ENCODE measurements at places on chromosomes 1 and 21. TPM values are rescaled to one million over a fixed set of nuclear protein-coding genes. Genes with fewer than 3 reads are reported as not detected.

The HSD3B1 gene
- not detected for total RNA-seq

The FAM72A gene
- total RNA-seq = 1.0 TPM

The CENPF gene
- total RNA-seq = 0.39 TPM

The CR2 gene
- total RNA-seq = not detected

The THEM5 gene
- not detected for total RNA-seq

The RAP1A gene
- 107 TPM for total RNA-seq

The SFN gene
- not detected for total RNA-seq

The RPTN gene
- not detected for total RNA-seq

The TCP10L gene
- total RNA-seq = 3.4 TPM

DNA sequence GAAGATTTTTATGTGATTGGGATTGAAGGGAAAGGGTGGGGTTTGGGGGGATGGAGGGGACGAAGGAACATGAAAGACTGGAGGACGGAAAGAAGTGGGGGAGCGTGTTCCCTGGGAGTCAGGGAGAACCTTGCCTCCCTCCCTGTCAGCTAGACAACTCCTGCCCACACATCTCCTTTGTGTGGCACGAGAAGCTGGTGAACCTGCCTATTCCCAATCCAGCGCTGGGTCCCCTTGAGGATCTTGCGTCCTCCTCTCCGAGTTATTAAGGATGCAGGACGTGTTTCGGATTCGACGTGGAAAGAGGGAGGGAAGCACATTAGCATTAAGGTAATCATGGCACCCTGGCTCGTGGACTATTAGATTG lies 1.4 kb downstream of the LRRC7 start:
- no peak for DNase-seq

GRCh38 chr1:183349201-183349711 lies 68.9 kb downstream of the NMNAT2 start:
- no peak for DNase-seq

DNA sequence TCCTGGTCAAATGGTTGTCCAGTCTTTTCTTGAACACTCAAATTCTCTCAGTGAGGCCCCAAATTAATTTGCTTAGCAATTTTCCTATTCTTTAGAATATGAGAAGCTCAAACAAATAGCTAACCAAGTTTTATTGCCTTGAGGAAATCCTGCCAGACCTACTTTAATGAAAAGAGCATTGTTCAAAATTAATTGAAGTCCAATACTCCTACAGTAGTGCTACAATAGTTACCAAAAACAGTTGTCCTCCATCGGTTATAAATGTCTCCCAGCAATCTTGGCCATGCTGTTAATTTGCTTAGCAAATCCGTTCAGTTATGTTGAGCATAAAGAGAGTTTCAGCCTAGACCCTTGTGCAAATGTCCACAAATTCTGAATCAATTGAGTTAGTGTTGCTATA lies 112.9 kb downstream of the MAB21L3 start:
- no peak for DNase-seq

DNA sequence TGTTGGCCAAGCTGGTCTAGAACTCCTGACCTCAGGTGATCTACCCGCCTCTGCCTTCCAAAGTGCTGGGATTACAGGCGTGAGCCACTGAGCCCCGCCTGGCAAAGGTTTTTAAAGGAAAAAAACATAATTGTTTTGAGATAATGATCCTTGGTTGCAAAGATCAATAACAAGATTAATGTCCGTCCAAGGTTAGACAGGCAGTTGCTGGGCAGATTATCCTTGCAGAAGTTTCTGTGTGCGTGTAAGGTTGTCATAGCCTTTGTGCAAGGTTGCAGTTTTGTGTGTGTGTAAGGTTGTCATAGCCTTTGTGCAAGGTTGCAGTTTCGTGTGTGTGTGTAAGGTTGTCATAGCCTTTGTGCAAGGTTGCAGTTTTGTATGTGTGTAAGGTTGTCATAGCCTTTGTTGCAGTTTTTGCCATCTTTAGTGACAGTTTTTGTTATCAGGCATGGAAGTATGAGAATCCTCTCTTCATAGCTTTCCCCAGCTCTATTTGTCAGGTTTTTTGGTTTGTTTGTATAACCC lies 3.6 kb downstream of the YBEY start:
- DNase-seq = no peak

DNA sequence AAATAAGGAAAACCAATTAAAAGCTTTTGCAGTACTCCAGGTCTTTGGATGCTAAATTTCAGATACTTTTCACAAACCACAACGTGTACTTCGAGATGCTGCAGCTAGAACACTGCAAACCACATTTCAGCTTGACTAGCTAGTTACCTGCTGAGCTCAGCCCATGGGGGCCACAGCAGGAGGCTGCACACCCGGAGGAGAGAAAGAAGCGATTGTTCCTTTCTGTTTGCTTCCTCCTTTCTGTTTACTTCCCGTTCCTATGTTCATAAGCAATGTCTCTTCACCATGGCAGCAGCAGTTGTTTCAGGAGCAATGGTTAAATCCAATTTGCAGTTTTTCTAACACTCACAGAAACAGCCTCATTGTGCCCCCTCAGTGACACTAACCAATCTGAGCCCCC lies 225.6 kb upstream of the FGGY start:
- DNase-seq = no peak

DNA sequence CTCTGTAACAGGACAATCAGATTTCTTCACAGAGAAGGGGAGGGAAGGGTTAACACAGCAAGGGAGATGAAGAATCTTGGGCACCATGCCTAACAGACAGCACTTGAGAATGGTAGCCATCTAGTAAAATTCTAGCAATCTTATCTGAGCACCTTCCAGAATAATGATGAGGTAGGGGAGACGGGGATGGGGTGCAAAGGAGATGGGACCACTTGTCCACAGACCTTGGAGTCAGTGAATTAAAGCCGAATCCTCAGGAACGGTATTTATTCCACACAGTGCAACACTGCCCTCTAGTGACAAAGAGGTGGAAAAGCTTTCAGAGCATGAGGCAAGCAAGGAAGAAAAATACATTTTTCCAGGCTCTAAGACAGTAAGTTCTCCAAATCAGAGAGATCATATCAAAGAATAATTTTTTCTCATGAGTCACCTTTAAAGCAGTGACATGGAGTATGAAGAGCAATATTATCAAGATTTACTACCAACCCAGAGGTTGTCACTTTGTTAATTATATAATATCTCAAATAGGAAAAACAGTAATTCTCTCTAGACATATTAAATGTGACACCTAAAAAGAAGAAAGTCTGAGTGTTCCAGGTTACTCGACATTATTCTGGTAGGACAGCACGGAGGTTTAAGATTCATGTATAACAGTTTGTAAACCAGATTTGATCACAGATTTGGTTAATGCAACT lies 43.3 kb upstream of the LPAR3 start:
- no peak for DNase-seq

GRCh38 chr21:34574601-34575529 lies 40.0 kb downstream of the RCAN1 start:
- no peak for DNase-seq

DNA sequence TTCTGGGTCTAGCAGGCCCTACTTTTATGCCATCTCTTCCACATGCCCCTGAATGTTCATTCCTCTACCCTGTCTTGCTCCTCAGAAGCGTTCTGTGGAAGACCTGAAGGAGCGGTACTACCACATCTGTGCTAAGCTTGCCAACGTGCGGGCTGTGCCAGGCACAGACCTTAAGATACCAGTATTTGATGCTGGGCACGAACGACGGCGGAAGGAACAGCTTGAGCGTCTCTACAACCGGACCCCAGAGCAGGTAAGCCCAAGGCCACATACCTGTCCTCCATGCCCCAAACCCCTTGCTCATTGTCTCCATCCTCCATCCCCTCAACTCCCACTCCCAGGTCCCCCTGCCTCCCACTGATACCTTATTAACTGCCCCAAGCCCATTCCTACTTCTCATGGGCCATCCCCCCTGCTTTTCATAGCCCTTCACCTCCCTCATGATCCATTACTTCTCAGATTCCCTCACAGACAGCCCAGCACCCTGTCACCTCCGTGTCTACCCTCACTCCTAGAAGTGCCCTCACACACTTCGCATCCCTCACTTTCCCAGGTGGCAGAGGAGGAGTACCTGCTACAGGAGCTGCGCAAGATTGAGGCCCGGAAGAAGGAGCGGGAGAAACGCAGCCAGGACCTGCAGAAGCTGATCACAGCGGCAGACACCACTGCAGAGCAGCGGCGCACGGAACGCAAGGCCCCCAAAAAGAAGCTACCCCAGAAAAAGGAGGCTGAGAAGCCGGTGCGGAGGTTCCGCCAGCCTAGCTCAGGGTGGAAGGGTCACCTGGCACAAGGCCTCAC lies 5.4 kb downstream of the DMAP1 start:
- DNase-seq = no peak

DNA sequence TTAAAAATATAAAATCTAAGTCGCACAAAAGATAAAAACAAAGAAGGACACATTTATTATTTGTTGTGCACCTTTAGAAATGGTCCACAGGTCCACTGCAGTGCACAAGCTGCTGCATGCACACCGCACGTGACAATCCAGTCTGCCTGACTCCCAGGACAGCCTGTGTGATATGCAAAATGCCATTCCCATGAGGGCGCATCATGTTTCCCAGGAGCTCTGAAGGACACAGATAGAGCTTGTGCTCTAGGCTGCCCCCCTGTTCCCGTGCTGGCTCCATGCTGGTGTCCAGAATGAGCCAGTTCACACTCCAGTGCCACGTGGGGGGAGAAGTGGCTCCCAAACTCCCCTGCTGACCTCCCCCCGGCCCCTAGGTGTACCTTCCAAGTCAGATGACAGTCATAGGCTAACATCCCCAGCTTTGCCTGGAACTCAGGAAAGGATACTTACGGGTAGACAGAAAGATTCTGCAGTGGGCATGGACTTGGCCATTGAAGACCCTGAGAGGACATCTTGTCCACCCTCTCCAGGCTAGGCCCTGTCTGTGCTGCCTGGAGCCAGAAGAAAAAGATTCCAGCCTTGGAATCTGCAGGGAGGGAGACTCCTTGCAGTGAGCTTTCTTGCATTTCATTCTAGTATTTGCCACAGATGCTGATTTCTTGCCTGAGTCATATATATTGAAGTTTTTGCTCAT lies 26.3 kb downstream of the RAB7B start:
- peak; percentile 83 for DNase-seq

- no peak for DNase-seq
Measured at GRCh38 chr1:18948048-18948912, 8.2 kb downstream of the IFFO2 start.

- peak; percentile 37 for DNase-seq
Measured at GRCh38 chr1:19311503-19311930, 427 bp downstream of the AKR7A2 start.

DNA sequence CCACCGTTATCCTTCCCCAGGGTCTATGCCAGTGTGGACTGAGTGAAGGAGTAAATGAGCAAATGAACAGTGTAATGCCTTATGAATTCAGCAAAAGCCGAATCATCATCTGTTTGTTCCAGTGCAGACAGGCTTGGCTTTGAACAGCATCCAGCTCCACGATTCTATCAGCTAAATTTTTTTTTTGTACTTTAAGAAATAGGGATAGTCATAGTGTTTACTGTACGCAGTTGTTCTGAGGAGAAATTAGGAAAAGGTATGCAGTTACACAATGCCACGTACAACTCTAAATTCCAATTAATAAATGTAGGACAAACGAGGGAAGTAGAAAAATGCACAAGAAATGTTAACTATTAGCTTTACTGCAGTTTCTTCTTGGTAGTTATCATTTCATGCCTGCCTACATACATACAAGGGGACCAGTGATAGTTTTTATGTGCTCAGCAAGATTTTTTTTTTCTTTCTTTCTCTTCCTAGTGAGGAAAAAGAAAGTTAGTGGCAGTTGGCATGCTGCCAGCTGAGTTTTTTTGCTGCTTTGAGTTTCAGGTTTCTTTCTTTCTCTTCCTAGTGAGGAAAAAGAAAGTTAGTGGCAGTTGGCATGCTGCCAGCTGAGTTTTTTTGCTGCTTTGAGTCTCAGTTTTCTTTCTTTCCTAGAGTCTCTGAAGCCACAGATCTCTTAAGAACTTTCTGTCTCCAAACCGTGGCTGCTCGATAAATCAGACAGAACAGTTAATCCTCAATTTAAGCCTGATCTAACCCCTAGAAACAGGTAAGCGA lies at the start of gene IFI44L:
Gene IFI44L (plus strand): TSS at position 646 of the 777 bp plus-strand sequence. CDS start 7,468 bp downstream, outside the sequence.
- peak; percentile 44 for DNase-seq

GRCh38 chr1:38652217-38652616 lies 207.4 kb downstream of the RRAGC start:
- no peak for DNase-seq

- DNase-seq = no peak
Measured at GRCh38 chr21:44854664-44855446, 18.6 kb downstream of the PTTG1IP start.

DNA sequence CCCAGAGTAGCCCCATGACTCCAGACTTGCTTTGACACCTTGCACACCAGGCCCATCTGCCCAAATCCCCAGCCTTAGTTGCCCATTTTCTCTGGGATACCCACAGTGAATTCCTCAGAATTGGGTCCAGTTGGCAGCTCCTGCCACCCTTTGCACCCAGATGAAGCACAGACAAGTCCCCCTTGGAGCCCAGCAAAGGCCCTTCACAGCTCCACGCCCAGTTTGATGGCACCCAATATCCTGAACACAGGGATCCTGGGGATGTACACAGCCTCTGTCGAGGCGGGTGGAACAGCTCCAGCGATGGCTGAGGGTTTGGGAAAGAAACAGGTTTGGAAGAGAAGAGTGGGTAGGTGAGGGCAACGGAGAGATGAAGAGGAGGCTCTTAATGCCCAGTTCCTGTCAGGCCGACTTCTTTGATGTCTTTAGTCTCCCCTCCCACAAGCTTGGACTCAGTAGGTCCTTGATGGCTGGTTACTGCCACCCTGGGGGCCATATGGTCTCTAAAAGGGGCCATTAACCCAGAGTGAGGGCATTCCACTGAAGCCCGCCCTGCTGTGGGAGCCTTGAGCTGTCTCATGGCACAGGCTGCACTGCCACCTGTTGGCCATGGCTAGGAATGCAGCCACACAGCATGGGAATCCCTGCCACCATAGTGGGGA lies 21.7 kb downstream of the TMEM53 start:
- DNase-seq = peak; percentile 93

DNA sequence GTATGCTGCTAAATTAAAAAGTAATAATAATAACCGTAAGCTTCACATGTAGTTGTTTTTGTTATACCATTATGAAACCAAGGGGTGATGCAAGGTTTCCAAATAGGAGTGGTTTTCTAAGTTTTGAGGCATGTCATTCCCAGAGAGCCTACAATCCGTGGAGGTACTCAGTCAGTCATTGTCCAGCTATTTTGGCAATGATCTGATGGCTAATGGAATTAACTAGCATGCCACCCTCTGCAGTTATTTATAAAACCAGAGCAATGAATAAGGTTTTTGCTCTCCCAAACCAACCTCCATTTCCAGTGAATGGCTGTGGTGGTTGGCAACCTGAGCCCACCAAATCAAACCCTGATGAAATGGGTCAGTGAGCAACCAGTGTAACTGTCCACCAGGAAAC lies 106.4 kb downstream of the TBX15 start:
- no peak for DNase-seq

Data from right cardiac atrium (tissue), 5 donors.